ENCODE measurements at places on chromosomes 4 and X.

GRCh38 chr4:173513651-173514050, 16.4 kb downstream of the HAND2 start:
- no peak for DNase-seq

DNA sequence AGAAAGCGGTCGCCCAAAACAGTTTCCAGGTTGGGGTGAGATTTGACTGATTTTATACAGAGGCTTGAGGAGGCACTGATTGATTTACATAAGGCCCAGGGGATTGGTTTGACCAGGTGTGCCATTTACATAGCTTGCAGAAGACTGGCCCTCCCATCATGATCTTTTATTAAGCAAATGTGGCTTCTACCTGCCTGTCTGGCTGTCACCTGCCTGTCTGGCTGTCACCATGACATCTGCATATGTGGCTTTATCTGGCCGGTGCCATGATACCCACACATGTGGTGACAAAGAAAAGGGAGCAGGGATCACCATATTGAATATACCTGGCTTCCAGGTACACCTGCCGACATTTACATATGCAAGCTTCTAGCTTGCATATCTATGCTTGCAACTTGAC, 17.0 kb upstream of the CDS1 start:
- no peak for DNase-seq

GRCh38 chr4:169975838-169976796, 50.1 kb downstream of the MFAP3L start:
- no peak for DNase-seq

DNA sequence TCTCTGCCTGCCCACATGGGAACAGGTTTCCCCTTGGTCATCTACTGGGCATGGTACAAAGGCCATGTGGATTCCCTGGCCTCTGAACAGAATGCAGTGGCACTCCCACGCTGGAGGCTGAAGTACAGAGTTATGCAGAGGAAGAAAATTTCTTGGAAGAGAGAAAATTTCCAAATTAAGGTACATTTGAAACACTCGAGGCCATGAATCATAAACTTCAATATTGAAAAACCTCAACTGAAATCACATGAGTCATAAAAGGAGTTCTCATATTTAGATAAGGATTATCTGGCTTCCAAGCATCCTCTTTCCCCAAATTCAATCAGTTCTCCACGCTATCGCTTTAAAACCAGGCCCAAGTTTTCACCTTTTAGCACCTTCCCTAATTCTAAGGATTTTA, 28.1 kb upstream of the TXK start:
- peak; percentile 3 for DNase-seq

All from HTR-8/SVneo (cell line).